ENCODE measurements at places on chromosomes 3 and 15. TPM values are rescaled to one million over a fixed set of nuclear protein-coding genes. Genes with fewer than 3 reads are reported as not detected.

- no peak overlapping the region for H3K27ac ChIP-seq
- no peaks in the 10 kb centered on the region for H3K4me1 ChIP-seq
- no peak overlapping the region for H3K4me3 ChIP-seq
- H3K27me3 ChIP-seq: peaks cover 5% of the 10 kb centered on the region
- H3K36me3 ChIP-seq: no peaks in the 10 kb centered on the region
Observed at GRCh38 chr3:112486811-112487505, 12.3 kb downstream of the BTLA start.

- DNase-seq: no peak
- no peak overlapping the region for H3K27ac ChIP-seq
- no peaks in the 10 kb centered on the region for H3K36me3 ChIP-seq
- no peak overlapping the region for H3K4me3 ChIP-seq
- no peaks in the 10 kb centered on the region for H3K27me3 ChIP-seq
Observed at GRCh38 chr3:41190509-41191284, 8.6 kb upstream of the CTNNB1 start.

- peaks cover 21% of the 10 kb centered on the region for H3K4me1 ChIP-seq
- H3K27me3 ChIP-seq: no peaks in the 10 kb centered on the region
Observed at GRCh38 chr3:177440456-177441104, 243.3 kb upstream of the TBL1XR1 start.

The C2CD4A gene
- 0.09 TPM for total RNA-seq

The ZNF774 gene
- total RNA-seq: 6.2 TPM

DNA sequence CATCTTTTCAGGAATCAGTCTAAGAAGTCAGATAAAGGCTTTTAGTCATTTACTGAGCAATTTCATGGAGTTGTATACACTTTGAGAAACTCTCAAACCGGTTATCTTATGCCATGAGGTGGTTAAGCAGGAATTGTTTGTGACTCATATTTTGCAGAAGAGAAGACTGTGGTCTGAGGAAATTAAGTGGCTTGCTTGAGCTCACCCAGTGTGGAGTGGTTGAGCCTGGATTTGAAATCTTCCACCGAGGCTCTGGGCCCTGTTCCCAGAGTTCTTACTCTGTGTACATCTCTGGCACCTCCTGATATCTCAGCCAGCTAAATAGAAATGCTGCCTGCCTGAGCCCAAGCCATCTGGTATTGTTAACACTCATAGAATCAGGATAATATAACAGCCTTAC is 37.8 kb upstream of the BCL6 start:
- H3K4me1 ChIP-seq: peaks cover 23% of the 10 kb centered on the region
- no peaks in the 10 kb centered on the region for H3K27me3 ChIP-seq
- no peaks in the 10 kb centered on the region for H3K36me3 ChIP-seq
- DNase-seq: peak; percentile 98
- H3K27ac ChIP-seq: peak overlapping the region; percentile 62
- H3K4me3 ChIP-seq: no peak overlapping the region

DNA sequence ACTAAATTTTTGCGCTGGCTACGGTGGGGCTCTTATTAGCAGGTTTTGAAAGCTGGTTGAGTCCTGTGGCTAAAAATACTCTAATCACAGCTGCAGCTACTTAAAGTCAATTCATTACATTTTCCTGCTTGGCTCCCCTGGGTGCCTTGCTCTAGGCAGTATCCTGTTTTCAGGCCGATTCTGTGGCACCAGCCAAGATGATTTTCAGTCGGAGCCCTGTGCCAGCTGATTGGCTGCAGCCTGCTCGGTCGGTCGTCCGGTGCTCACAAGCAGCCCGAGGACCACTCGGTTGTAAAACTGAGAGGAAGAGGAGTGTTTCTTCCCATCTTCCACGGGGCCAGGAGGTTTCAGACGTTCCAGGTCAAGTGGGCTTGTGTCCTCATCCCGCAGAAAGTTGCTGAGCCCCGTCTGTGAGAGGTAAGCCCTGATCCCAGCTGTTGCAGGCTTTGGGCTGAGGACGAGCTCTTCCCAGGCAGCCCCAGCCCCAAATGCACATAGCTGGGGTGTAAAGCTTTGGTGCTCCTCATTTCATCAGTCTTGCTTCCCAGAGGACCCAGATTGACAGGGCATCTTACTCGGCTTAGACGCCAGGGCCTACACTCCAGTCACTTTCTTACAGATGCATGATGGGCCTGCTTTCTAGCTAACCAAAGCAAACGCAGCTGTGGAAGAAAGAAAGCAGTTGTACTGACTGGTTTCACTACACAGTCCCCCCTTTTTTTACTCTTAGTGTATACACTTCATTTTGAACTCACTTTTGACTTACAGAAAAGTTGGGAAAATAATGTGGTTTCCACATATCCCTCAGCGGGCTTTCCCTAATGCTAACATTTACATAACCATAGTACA is 15.9 kb downstream of the LYSMD4 start:
- H3K27me3 ChIP-seq: no peaks in the 10 kb centered on the region
- no peak overlapping the region for H3K4me3 ChIP-seq
- H3K27ac ChIP-seq: no peak overlapping the region
- H3K4me1 ChIP-seq: no peaks in the 10 kb centered on the region

The FBXW12 gene
- total RNA-seq: not detected

The AGTR1 gene
- not detected for total RNA-seq

DNA sequence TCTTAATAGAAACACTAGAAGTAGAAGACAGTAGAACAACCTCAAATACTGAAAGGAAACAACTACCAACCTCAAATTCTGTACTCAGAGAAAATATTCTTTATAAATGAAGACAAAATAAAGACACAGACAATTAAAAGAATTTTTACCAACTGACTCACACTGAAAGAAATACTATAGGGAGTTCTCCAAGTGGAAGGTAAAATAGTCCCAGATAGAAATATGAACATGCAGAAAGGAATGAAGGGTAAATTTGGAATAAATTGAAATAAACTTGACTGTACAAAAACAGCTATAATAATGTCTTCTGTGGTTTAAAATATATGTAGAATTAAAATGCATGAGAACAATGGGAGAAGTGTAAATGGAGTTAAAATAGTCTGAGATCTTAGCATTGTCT is 36.7 kb upstream of the CCDC174 start:
- no peaks in the 10 kb centered on the region for H3K36me3 ChIP-seq
- H3K4me1 ChIP-seq: peaks cover 9% of the 10 kb centered on the region
- no peak overlapping the region for H3K27ac ChIP-seq
- peaks cover 25% of the 10 kb centered on the region for H3K27me3 ChIP-seq
- H3K4me3 ChIP-seq: no peak overlapping the region

The GNAT1 gene
- total RNA-seq: 0.48 TPM

DNA sequence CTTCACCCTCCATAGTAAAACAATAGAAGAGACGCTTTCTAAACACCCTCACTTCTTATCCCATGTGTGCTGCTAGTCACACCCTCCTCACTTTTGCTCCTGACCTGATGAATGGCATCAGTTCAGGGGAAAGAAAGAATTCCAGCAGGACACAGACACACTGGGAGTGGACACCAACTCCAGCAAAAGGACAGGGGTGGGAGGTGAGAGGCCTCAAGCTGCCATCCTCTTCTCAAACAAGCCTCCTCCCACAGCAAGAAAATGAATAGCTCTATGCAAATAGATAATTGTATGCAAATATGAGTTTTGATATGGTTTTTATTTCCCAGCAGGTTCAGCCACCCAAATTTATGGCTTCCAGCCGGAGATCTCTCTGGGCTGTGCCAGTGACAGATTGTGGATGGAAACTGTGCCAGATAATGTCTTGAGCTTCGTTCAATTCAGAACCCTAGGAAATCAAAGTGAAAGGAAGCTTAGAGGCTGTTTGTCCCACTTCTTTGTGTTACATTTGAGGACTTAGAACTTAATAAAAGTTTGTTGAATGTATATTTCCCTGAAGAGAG is 209.3 kb upstream of the PPP2R3A start:
- no peaks in the 10 kb centered on the region for H3K4me1 ChIP-seq
- no peak overlapping the region for H3K4me3 ChIP-seq
- H3K36me3 ChIP-seq: no peaks in the 10 kb centered on the region
- DNase-seq: no peak
- no peak overlapping the region for H3K27ac ChIP-seq

- DNase-seq: no peak
- no peaks in the 10 kb centered on the region for H3K4me1 ChIP-seq
- H3K36me3 ChIP-seq: no peaks in the 10 kb centered on the region
- no peak overlapping the region for H3K27ac ChIP-seq
- H3K4me3 ChIP-seq: no peak overlapping the region
- H3K27me3 ChIP-seq: no peaks in the 10 kb centered on the region
Observed at GRCh38 chr3:13252207-13252606, 167.9 kb downstream of the NUP210 start.

DNA sequence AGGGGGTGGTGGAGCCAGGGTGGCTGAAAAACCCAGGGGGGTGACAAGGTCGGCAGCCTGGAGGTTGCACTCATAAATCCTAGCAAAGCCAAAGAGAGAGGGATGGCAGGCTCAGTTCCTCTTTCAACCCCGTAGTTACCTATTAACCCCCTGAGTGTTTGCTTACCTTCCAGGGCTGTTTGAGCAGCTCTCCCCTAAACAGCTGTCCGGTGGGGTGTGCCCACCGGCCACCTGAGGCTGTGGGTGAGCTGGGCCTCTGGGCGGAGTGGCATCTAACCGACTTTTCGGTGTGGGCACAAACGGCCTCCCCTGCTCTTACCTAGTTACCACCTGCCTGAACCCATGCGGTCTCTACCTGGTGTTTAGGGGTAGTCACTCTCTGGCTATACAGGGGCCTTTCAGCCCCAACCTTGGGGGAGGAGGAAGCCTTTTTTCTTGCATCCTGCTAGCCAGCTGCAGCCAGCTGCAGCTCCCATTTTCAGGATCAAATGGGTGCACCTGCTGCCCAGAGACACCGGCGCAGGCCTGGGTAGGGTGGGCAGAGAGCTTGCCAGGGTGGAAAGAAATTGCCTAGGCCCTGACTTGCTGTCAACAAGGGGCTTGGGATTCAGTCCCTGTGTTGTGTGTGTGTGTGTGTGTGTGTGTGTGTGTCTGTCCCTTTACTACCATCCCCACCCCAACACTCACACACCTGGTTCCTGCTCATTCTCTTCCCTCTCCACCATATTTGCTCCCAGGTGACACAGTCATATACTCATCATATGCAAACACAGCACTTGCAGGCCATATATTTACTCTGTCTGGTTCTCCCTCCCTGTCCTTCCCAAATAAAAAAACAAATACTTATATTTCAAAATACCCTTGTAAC is 3.7 kb downstream of the DLL4 start:
- no peaks in the 10 kb centered on the region for H3K36me3 ChIP-seq
- no peak for DNase-seq
- H3K27ac ChIP-seq: no peak overlapping the region
- no peaks in the 10 kb centered on the region for H3K4me1 ChIP-seq

GRCh38 chr15:33007303-33007855 is 187.1 kb downstream of the FMN1 start:
- no peak overlapping the region for H3K4me3 ChIP-seq
- peaks cover 8% of the 10 kb centered on the region for H3K4me1 ChIP-seq
- no peak overlapping the region for H3K27ac ChIP-seq
- H3K27me3 ChIP-seq: no peaks in the 10 kb centered on the region
- no peaks in the 10 kb centered on the region for H3K36me3 ChIP-seq
- no peak for DNase-seq

GRCh38 chr3:194396859-194397756 is 2.0 kb downstream of the GP5 start:
- H3K4me1 ChIP-seq: no peaks in the 10 kb centered on the region
- DNase-seq: peak; percentile 31
- no peak overlapping the region for H3K27ac ChIP-seq

GRCh38 chr3:156151824-156152428 is 31.5 kb downstream of the KCNAB1 start:
- DNase-seq: peak; percentile 62
- no peaks in the 10 kb centered on the region for H3K4me1 ChIP-seq
- no peaks in the 10 kb centered on the region for H3K36me3 ChIP-seq

The SEMA3F gene
- total RNA-seq: 34.0 TPM

The BCHE gene
- not detected for total RNA-seq

- no peak overlapping the region for H3K27ac ChIP-seq
- no peaks in the 10 kb centered on the region for H3K27me3 ChIP-seq
- H3K4me3 ChIP-seq: no peak overlapping the region
- DNase-seq: no peak
- H3K36me3 ChIP-seq: no peaks in the 10 kb centered on the region
Observed at GRCh38 chr3:36364260-36364659, 16.0 kb upstream of the STAC start.

DNA sequence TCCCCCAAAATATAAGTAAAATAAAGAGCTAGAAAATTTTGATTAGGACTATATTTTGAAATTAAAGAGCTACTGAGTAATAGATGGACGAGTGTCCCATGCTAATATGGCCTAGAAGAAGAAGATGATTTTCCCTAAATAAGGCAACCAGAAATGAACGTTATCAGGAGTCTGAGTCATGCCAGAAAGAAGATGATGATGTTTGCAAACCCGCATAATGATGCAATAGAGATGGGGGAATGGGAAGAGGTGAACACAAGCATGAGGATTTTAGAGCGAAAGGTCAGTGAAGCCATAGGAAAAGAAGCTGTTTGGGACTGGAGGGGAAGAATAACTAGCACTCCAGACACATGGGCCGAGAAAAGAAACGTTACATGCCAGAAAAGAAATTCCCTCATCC is 71.7 kb downstream of the FGF12 start:
- H3K4me1 ChIP-seq: no peaks in the 10 kb centered on the region
- no peak overlapping the region for H3K27ac ChIP-seq
- no peak for DNase-seq
- no peaks in the 10 kb centered on the region for H3K36me3 ChIP-seq
- no peaks in the 10 kb centered on the region for H3K27me3 ChIP-seq
- no peak overlapping the region for H3K4me3 ChIP-seq

The SUCNR1 gene
- not detected for total RNA-seq

The MRAS gene
- 2.4 TPM for total RNA-seq

GRCh38 chr15:66706225-66706732 is 4.2 kb downstream of the SMAD6 start:
- H3K4me3 ChIP-seq: no peak overlapping the region
- no peak overlapping the region for H3K27ac ChIP-seq
- H3K27me3 ChIP-seq: no peaks in the 10 kb centered on the region
- no peak for DNase-seq
- H3K36me3 ChIP-seq: no peaks in the 10 kb centered on the region

DNA sequence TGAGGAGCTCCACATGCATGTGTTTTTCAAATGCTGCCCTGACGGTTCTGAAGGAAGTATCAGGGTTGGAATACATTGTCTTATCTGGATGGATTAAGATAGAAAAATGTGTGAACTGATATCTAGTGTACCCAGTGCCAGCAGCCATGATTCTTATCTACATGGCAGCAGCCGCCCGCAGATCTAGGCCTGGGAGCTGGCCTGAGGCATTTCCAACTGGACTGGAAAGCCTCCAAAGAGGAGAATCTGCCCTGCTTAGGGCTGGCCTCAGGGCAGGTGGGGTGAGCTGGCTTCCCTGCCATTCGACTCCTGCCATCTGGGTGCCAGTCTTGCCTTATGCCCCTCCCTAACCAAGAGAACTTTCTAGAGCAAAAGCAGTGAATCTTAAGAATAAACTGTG is 125.8 kb downstream of the SSR3 start:
- H3K27me3 ChIP-seq: no peaks in the 10 kb centered on the region
- DNase-seq: peak; percentile 32
- H3K4me3 ChIP-seq: no peak overlapping the region
- no peak overlapping the region for H3K27ac ChIP-seq

The SNURF gene
- total RNA-seq: 8.7 TPM
